ENCODE measurements at places on chromosomes 3 and 15.

- no peak for DNase-seq
Measured at GRCh38 chr15:70509282-70509662, 254.1 kb downstream of the UACA start.

DNA sequence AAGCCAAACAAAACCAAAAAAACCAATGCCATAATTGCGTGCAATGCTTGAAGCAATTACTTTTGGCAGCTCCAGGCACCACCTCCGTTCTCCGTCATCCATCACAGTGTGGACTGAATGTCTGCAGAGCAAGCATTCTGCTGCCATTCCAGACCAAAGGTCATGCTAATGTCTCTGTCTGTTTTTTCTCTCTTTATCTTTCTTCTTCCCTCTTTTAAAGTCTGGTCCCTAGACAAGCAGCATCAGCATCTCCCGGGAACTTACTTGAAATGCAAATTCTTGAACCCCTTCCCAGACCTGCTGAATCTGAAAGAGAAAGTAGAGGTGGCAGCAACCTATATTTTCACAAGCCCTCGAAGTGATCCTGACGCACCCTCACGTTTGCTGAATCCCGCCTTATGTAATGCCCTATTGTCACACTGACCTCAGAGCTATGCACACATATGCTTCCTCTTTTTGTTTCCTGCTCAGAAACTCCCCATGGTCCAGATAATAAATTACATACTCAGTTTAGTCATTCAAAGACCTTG is 297.3 kb upstream of the PROK2 start:
- no peak for DNase-seq

DNA sequence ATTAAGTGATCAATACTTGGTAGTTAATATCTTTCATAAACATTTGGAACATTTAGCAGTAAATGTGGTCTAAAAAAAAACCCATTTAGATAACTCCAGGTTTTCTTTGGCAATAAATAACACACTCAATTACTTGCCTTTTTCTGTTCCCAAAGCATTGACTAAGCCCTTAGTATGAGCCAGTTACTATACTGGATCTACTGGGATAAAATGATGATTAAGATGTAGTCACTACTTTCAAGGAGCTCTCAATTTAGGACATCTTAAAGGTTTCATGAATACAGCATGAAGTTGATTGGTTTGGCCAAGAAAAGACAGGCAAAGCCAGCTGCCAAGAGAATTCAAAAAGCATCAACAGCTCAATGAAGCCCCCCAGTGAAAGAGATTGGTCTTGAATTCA is 250.9 kb downstream of the EPHA3 start:
- no peak for DNase-seq

DNA sequence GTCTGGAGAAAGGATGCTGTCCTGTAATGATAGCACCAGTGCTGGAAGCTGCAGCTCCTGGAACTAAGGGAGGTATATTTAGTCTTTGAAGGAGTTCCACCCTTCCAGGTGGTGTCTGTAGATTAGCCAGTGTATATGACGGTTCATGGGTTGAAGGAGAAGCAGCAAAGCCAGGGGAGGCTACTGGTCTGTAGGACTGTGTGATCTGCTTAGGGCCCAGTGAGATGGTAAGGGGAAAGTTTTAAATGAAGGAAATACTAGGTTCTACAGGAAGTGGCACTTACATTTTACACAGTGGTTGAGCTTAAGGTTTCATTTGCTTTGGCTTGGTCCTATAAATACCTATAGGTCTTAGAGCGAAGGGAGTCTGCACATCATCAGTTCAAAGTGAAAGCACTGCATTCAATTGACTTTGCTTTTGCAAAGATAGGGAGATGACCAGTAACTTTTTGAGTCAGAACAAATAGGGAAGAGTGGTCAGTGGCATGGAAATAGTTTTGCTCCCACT is 5.6 kb downstream of the SLC25A38 start:
- DNase-seq, result no peak

DNA sequence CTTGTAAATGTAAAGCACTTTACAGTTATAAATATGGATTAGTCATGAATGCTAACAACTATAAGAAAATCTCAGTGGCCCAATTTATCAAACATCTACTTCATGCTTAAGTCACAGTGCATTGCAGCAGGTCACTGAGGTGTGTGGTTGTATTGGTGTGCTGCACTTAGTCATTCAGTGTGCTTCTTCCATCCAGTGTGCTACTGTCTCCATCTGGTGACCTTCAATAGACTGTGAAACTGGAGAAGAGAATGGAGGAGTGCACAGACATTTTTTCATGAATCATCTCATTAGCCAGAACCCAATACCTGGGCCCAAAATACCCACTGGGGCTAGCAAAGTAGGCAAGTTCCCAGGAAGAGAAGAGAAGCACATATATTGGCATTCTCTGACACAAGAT is 199.6 kb downstream of the SHOX2 start:
- DNase-seq, result no peak

All from activated CD4-positive, alpha-beta T cell treated with anti-CD3 and anti-CD28 coated beads, Interleukin-2, amount 50 U/mL, for 48 hours (primary cell).